ENCODE measurements at places on chromosomes 13 and 19.

- DNase-seq, result no peak
Measured at GRCh38 chr19:35913589-35913988, 5.5 kb upstream of the TYROBP start.

DNA sequence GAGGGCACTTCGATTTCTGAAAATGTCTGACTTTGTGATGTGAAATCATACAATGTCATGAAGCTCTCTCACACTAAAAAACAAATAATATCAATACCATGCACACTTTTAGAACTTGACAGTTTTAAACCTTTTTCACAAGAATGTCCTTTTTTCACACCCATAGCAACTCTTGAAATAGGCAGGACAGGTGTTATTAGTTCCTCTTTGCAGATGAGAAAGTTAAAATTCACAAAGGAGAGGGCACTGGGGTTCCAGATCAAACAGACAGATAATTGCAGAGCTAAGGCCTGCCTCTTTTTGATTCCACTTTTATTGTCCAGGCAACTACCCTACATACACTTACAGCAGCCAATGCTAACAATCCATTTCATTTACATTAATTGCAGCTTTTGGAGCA lies 142.8 kb downstream of the KLF12 start:
- no peak for DNase-seq

DNA sequence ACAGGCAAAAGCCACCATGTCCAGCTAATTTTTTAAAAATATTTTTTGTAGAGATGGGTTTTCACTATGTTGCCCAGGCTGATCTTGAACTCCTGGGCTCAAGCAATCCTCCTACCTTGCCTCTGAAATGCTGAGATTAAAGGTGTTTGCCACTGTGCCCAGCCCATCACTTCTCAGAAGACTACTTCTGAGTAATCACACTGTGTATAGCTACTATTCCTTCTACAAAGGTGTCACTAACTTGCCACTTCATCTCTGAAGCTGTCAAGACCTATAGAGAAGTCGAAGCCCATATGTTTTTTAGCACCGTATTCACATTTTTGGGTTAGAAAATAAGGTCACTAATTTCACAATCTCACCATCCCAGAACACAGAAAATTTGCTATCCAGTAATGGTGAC lies 36.0 kb upstream of the FNDC3A start:
- DNase-seq, result no peak

DNA sequence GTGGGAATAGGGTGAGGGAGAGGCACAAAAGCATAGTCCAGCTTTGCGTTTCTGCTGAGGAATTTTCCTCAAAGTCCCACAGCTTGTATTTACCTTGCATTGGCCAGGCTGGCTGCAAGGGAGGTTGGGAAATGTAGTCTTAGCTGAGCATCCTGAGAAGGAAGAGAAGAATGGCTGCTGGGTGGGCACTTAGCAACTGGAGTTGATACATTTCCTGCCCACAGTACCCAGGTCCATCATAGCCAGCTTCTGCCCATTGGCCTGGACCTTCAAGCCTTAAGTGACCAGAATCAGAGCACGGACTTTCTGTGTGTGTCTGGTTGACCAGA lies 112.4 kb downstream of the SIPA1L3 start:
- DNase-seq, result no peak

GRCh38 chr19:43687660-43687997 lies 17.7 kb upstream of the PLAUR start:
- DNase-seq, result no peak

DNA sequence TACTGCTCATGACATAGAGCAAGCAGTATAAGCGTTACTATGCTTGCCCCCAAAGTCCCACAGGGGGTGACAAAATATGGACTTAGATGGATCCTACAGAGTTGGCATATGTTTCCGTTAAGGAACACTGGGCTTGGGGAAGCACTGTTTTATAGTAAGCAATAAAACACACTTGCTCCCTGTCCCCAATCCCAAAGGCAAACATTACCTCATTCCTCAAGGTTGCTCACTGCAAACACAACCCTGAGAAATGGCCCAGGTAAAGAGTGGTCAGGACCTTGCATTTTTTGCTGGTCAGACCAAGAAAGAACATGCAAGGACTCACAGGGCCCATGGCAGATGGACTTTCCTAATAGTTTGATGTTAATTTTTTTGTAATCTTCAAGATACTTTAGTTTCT lies 32.3 kb downstream of the UGGT2 start:
- no peak for DNase-seq

DNA sequence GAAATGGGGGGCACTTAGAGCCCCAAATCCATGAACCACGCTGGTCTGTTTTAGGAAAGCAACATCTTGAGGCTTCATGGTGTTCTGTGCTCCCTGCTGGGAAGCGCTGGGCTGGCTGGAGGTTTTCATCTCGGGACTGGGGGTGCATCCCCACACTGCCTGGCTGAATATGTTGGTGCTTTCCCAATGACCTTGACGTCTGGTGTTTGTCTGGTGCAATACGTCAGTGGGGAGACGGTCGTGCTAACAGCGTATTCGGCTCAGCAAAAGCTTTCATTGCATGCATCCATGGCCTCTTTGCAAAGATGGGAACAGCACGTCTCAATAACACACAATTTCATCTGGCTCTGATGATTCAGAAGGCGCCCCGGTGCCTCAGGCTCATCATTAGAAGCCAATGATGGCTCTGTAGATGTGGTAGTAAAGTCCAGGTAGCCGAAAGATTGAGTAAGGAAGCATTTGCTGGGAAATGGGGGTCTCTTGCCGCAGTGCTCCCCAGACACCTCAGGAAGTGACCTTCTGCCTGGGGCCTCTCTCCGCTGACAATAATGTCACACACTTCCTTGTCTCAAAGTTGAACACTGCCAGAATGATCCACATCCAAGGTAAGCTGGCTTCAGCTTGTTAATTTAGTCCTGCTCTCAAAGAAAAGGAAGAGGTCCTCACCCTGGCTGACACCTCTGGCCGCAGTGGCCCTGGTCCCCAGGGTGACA lies 97.7 kb downstream of the ING1 start:
- no peak for DNase-seq
